Activated gamma-delta T cell (primary cell): ENCODE measurements at places on chromosomes 12 and 14.

DNA sequence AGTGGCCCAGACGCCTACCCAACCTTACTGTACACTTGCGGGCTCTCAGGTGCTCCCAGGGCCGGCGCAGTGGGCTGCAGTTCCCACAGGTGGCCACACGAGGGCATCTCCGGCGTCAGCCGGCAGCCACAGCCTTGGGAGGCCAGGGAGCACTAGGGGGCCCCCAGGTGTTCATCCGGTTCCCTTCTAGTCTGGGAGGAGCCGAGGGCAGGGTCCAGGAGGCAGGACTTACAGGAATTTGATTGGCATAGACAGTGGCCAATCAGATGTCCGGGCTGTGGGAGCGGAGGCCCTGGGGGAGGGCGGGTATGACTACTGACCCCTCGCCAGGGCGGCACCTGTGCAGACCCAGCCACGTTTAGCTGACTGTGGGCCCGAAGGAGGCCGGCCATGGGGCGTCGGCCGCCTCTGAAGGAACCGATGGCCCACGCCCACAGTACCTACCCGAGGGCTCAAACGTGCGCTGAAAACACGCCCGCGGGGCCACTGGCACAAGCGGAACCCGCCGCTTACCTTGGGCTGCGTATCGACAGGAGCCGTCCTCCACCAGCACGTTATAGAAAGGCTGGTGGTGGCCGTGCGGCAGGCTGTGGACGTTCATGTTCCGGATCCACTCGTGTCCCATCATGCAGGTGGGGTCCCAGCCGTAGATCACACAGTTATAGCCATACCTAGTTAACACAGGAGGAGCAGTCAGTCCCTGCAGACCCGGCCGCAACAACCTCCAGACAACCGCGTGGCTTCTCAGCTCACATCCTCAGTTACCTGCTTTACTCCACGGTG is 34.8 kb downstream of the FBXO21 start:
- DNase-seq = peak; percentile 25

DNA sequence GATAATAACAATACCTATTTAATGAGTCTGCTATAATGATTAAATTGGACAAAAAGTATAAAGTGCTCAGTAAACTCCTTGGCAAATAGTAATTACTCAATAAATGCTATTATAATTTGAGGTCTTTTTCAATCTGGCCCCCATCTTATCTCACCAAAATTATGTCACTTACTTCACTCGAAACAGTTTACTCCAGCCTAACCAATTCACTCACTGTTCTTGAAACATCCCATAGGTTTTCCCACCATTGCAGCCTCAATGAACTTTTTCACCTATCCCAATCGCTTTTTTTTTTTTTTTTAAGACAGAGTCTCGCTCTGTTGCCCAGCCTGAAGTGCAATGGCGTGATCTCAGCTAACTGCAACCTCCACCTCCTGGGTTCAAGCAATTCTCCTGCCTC is 17.5 kb upstream of the PRKAG1 start:
- no peak for DNase-seq

DNA sequence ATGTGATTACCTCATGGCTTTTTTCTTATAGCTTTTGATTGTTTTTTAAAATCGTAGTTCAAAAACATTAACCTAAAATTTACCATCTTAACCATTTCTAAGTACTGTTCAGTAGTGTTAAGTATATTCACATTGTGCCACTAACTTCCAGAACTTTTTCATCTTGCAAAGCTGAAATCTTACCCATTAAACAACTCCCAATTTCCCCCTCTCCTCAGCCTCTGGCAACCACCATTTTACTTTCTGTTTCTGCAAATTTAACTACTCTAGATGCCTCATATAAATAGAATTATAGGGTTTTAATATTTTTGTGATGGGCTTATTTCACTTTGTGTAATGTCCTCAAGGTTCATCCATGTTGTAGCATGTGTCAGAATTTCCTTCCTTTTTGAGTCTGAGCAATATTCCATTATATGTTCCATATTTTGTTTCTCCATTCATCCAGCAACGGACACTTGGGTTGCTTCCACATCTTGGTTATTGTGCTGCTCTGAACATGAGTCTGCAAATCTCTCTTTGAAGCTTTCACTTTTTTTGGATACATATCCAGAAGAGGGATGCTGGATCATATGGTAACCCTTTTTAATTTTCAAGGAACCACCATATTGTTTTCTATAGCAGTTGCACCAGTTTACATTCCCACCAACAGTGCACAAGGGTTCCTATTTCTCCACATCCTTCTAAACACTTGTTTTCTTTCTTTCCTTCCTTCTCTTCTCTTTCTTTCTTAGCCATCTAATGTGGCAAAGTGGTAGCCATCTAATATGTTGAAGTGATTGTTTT is 5.0 kb downstream of the HIF1A start:
- no peak for DNase-seq

DNA sequence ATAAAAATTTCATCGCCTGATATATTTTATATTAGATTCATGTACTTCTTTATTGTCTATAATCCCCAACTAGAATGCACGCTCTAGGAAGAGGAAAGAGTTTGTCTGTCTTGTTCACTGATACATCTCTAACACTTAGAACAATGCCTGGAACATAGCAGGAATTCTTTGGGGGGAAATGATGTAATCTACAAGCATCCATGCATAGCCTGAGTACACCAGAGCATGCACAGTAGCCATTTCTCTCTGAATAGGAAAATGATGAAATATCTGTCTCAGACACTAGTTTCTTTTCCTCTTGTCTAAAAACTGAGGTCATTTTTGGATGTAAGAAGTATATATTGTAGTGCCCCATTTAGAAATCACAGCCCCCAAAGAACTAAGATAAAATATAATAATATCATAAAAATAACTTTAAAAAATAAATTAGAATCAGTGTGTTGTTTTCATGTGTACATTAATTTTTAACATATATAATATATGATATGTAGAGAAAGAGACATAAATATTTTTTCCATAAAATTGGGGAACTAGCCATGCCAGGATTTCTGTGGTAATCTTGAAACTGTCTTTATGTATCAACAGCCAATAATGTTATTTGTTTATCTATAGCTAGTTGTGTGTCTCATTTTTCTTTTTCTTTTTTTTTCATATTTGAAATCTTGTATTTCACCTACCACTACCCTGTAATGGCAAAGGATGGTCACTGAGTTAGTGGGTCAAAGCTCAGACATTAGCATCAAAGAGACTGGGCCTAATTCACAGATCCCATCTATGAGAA is 155.6 kb upstream of the TMCC3 start:
- DNase-seq = no peak

GRCh38 chr14:52397844-52398243 is 83.7 kb downstream of the PTGER2 start:
- no peak for DNase-seq

GRCh38 chr12:6199531-6200255 is 507 bp upstream of the CD9 start:
- no peak for DNase-seq

DNA sequence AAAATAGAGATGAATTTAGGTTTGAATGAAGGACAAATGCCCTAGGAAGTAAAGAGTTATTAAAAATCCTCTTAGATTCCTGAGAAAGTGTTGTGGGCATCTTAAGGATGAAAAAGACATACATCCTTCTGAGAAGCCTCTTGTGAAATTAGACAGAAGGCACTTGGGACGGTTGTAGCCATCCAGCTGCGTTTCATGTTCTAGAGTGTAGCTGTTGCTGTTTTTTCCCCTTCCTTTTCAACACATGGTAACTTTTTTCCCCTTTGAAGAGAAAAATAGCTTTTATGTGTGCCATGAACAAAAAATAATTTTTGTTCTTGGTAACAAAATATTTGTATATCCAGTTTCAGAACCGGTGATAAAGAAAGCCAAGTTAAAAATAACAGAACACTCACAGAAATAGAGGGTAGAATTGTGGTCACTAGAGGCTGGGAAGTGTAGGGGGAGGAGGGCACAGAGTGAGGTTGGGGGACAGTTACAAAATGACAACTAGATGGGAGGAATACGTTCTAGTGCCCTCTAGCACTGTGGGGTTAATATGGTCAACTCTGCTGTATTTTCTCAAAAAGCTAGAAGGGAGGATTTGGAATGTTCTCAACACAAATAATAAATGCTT is 58.4 kb downstream of the PTHLH start:
- DNase-seq = no peak

GRCh38 chr12:90682398-90682797 is 272.6 kb downstream of the CCER1 start:
- DNase-seq = no peak

DNA sequence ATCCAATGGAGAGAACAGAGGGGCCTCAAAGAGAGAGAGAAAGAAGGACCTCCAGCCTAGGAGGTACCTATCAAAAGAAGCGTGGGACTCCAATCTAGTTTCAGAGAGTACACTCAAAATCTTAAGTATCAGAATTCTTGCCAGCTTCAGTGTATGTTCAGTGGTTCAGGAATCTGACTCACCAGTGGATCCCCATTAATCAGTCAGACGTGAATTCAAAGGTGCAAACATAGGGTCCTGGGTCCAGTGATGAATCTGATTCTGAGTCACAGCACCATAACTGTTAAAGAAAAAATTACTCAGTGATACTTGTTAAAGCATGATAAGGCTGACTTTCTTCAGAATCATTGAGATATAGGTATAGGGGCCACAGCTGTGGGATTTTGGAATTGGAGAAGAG is 33.2 kb downstream of the ETNK1 start:
- DNase-seq = no peak

DNA sequence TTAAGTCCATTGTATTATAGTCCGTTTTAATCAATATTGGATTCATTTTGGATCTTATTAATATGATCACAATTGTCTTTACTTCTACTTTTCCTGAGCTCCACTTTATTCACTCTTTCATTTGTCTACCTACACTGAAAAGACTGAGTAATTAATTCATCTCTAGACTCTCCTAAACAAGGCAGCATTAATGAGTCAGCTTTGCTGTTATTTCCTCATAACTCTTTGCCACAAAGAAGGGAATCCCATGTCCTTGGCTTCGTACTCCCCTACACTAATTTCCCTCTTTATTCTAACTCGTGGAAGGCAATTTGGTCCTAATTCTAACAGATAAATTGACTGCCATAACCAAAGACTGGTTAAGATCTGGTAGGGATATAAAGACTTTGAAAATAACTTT is 91.9 kb downstream of the ARMH4 start:
- no peak for DNase-seq

GRCh38 chr12:20248646-20249045 is 119.7 kb upstream of the PDE3A start:
- no peak for DNase-seq

DNA sequence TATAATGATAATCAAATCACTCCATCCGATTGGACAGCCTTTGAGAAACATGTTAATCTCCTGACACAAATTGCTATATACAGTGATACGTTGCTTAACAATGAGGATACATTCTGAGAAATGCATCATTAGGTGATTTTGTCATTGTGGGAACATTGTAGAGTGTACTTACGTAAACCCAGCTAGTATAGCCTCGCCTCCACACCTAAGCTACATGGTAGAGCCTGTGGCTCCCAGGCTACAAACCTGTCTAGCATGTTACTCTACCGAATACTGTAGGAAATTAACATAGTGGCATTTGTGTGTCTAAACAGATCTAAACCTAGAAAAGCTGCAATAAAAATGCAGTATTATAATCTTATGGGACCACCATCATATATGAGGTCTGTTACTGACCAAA is 128.6 kb upstream of the PWP1 start:
- no peak for DNase-seq

GRCh38 chr14:89428546-89429198 is 11.6 kb upstream of the FOXN3 start:
- no peak for DNase-seq

- DNase-seq = peak; percentile 39
Measured at GRCh38 chr14:105061428-105062047, 3.7 kb downstream of the GPR132 start.

DNA sequence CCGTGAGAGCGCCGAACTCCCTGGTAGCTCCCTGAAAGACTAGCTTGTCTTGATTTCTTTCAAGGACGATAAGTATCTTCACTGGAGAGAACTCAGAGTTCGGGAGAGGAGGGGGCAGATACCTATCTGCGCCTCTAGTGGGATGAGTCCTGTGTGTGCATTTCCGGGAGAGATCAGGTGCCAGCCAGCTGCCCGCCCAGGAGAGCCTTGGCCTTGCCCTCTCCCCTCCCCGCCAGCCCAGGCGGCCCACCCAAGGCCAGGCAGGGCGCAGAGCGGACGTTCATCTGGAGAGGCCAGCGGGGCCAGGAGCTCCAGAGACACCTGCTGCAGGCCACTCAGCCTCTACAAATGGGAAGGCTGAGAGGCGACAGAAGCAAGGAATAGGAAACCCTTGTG is 1.0 kb downstream of the CD9 start:
- no peak for DNase-seq

DNA sequence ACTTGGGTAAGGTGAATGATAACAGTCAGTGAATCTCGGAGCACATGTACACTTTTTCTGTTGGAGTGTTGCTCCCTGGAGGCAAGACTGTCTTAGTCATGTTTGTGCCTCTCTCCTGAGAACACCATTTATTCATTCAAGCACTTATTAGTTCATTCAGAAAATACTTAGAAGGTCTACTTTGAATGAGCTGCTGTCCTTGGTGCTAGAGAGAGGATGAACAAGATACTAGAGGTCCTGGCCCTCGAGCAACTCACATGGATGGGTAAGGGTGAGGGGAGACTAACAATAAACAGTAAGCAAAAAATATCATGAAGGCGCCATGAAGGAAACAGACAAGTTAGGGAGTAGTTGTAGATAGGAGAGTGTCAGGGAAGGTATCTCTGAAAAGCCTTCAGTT is 17.1 kb upstream of the SAMD4A start:
- DNase-seq = no peak

- DNase-seq = no peak
Measured at GRCh38 chr14:79418649-79419415, 792.5 kb downstream of the DIO2 start.

DNA sequence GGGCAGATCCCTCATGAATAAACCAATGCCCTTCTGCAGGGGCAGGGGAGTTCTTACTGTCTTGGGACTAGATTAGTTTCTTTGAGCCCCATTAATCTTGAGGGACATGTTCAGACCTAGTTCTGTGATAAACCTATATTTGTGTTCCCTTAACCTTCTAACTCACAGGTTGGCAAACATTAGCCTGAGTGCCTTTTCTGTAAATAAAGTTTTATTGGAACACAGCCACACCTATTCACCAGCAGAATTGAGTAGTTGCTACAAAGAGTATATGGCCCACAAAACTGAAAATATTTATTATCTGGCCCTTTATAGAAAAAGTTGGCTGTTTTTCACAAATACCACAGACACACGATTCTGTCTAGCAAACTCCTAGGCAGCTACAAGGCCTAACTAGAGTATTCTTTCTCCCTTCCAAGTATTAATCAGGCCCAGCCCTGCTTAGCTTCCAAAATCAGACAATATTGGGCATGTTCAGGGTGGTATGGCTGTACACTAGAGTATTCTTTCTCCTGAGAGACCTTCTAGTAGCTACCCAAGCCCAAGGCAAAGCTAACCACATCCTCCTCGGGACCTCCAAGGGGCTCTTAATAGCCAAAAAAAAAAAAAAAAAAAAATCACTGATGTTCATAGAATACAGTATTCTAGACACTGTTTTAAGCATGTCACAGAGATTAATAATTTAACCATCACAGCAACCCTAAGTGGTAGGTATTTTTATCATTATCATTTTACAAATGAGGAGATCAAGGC is 199.3 kb upstream of the PWP1 start:
- no peak for DNase-seq

GRCh38 chr12:6471989-6472360 is 1.5 kb upstream of the VAMP1 start:
- DNase-seq = no peak

- DNase-seq = no peak
Measured at GRCh38 chr14:55000381-55000780, 26.5 kb downstream of the WDHD1 start.

GRCh38 chr14:88818018-88818417 is 6.4 kb upstream of the TTC8 start:
- no peak for DNase-seq

- DNase-seq = no peak
Measured at GRCh38 chr12:13194401-13195110, 2.0 kb upstream of the EMP1 start.
